NCI-H345 (cell line): ENCODE measurements at places on chromosomes 12 and 14.

DNA sequence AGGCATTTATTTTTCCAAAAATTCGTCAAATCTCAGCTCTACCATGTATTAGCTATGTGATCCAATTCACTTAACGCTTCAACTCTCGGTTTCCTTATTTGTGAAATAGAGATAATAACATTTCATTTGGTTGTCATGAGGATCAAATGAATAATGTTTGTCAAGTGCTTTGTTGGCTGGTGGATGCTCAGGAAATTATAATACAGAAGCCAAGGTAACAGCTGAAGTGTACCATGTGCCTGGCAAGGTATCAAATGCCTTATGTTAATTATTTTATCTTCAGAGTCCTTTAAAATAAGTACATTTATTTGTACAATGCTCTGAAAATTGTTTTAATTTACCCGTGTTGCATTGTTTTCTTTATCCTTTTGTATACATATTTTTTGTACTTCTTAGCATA is 6.1 kb upstream of the PRKCH start:
- peak; percentile 37 for DNase-seq

DNA sequence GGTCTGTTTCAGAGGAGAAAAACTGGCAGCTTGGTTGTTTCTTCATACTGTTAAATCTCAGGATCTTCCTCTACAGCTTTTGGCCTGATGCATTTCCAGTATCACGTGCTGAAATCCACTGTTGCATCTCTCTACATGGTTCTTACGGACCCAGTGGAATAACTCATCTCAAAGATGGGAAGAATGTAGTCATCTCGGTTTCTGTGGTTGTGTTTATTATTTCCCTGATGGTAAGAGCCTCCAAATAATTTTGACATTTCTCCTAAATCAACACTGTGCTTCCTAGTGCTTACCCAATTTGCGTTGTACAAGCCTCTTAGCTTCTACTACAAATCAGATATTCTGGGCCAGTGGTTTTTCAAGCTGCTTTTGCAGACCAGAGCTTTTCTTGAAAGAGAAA is 812.8 kb downstream of the C12orf50 start:
- DNase-seq: no peak

- DNase-seq: no peak
Measured at GRCh38 chr12:111741235-111741812, 25.4 kb upstream of the ALDH2 start.

GRCh38 chr12:8636581-8636980 is 23.9 kb upstream of the AICDA start:
- DNase-seq: no peak

GRCh38 chr12:100207311-100207710 is 6.7 kb downstream of the ACTR6 start:
- DNase-seq: no peak

- no peak for DNase-seq
Measured at GRCh38 chr14:20632448-20632830, 9.1 kb downstream of the OR6S1 start.

DNA sequence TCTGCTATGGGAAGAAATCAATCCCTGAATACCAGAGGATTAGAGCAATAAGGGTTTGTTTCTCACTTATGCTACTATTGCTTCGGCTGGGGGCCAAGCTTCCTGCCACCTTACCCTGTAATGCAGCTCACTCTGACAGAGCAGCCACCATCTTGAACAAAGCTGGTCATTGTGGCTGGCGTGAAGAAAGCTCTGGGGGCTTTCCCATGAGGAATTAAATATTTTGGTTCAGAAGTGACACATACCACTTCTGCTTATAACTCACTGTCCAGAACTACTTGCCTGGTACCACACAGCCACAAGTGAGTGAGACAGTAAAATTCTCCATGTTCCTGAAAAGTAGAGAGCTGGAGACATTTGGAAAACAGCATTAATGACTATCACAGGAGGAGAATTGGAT is 82.6 kb downstream of the GALNT8 start:
- DNase-seq: no peak

- DNase-seq: no peak
Measured at GRCh38 chr12:3177778-3178425, 100.7 kb downstream of the TSPAN9 start.

DNA sequence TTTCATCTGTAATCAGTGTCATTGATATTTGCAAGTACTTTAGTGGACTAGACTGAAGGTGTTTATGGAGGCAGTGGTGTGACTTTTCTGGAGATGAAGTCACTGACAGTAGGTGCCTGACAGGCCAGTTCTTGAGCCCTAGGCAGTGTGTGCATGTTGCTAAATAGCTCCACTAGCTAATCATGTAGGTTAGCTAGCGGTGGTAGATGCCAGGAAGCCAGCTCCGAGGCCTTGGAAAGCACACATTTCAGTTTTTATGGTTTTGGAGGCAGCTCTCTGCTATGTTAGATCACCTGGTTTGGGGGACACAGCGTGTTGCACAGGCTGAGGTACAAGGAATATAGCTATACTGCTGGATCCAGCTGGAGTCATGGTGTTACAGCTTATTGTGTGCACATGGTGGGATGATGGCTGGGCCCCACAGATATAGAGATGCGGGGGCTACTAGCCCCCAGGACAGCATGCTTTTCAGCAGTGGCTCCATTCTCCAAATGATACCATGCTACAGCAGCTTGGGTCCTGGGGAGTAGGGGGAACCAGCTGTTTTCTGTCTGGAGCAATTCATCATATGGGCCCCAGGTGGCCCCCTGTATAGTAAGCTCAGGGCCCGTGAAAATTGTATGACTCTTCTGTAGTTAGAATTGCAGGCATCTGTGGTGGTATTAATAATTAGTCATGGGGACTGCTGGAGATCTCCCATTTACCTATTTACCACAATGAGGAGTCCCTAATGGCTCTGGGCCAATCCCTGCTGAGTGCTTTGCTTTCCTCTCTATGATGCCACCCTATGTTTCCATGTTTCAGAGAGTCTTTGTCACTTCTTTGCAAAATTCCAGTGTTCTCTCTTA is 367.2 kb upstream of the LMO3 start:
- no peak for DNase-seq

- no peak for DNase-seq
Measured at GRCh38 chr14:88882236-88882635, 57.8 kb downstream of the TTC8 start.

DNA sequence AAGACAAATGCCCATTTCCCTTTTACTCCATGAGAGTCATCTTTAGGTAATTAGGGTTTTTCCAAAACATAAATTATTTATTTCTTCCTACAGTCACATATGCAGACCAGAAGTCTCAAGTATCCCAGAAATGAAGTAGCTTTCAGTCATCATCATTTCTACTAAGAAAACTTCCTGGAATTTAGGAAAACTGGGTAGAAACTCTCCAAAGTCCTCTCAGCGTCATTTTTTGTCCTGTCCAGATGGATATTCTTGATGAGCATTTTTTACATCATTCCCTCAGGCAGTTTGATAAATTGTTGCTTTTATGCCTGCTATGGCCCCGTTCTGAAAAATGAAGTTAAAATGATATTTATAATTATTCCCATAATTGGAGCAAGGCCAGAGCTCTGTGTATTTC is 93.9 kb upstream of the DCN start:
- no peak for DNase-seq

DNA sequence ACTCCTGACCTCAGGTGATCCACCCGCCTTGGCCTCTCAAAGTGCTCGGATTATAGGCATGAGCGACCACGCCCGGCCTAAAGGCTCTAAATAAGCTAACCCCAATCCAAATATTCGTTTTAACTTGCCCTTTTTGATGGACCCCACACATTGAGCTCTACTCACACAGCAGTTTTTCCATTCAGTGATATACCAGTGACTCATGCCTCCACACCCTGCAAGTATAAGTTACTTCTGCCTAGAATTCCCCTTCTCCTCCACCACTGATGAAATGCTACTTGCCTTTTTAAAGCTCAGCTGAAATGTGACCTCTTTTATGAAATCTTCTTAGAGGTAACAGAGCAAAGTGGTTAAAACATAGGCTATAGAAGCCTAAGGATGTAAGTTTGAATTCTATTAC is 68.8 kb downstream of the EXOC5 start:
- DNase-seq: no peak

GRCh38 chr14:64422756-64423155 is 34.6 kb downstream of the MTHFD1 start:
- DNase-seq: no peak

GRCh38 chr12:24851341-24851740 is 97.6 kb downstream of the BCAT1 start:
- DNase-seq: no peak

- no peak for DNase-seq
Measured at GRCh38 chr14:85921241-85921640, 391.3 kb downstream of the FLRT2 start.

GRCh38 chr14:58243790-58244555 is 670 bp upstream of the PSMA3 start:
- peak; percentile 12 for DNase-seq

GRCh38 chr12:93181409-93181965 is 196.2 kb upstream of the NUDT4 start:
- no peak for DNase-seq

DNA sequence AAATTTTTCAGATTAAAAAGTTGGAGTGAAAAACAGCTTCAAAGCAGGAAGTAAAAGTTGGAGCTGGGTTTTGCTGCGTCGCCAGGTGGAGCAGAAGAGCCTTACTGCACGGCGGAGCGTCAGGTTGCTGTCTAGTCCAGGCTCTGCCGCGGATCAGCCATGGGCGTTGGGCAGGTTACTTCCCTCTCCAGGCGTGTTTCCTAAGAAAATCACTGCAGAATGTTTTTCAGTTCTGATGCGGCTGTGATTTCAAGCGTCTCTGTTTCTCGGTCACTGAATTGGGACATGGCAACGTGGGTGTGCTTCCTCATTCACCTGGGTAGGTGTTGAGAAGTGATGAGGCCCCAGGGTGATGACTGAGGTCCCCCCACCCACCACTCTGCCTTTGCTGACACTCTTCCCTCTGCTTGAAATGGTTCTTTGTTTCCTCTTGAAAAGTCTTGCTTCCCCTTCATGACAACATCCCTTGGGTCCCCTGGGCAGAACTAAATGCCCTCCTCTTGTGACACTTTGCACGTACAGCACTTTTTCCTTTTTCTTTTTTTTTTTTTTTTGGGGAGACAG is 7.6 kb downstream of the EVL start:
- no peak for DNase-seq

DNA sequence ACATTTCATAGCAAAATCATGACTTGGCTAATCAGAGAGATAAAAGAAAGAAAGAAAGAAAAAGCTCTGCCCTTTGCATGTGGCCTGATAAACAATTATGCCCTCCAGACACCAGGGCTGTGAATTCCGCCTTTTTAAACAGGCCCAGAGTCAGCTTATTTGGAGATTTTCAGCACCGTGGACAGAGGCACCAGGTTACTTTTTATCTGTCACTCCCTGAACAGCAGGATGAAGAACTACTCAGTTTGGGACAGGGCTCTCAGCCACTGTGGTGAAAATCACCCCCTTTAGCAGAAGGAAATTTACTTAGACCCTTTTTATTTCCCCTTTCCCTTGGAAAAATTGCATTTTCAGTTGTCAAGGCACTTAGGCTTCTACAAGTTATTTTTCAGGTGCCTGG is 359.9 kb downstream of the NRXN3 start:
- DNase-seq: no peak

- no peak for DNase-seq
Measured at GRCh38 chr14:54758041-54758440, 144.6 kb downstream of the GCH1 start.

DNA sequence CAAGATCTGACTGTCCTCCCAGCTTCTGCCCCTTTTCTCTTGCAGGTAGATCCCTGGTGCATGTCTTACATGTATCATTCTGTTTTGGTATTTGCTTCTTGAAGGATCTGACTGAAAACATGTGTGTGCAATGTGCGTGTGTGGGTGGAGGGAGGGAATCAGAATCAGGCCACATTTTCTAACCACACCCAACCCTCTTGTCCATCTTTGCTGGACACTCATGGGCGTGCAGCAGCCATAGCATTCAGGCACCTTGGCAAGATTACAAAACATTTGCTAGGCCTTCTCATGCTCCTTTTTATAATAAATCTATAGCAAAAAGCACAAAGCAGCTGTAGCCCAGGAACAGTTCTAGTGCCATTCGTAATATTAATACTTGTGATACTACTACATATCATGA is 233.6 kb upstream of the E2F7 start:
- no peak for DNase-seq

DNA sequence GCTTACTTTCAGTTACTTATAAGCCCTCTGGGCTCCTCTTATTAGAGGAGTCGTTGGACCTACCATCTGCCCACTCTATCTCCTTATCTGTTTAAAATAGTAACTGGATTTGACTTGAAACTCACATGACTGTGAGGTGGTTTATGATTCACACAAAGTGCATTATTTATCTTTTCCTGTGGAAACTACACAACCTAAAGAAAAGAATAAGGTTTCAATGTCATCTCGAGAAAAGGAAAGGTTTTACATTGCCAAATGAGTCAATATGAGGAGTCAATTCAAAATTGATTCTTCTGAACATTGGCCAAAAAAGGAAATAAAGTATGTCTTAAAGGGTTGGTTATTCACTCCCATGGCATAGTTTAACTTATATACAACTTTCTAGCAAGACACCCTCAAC is 225.0 kb upstream of the G2E3 start:
- DNase-seq: no peak

DNA sequence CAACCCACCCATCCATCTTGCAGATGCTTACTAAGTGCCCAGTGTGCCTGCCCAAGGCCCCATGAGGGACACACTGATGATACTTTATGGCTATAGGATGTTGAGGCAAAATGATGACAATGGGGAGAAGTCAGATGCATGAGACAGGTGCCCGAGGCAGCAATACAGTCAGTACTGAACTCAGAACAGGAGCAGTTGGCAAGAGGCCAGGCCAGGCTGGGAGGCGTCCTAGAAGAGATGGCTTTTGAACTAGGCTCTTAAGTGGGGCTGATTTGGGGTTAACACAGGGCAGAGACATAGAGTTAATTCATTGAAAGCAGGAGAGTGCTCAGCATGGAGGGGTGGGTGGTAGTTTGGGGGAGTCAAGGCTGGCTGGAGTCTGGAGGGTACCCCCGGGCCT is 15.6 kb downstream of the PLBD2 start:
- DNase-seq: peak; percentile 43

DNA sequence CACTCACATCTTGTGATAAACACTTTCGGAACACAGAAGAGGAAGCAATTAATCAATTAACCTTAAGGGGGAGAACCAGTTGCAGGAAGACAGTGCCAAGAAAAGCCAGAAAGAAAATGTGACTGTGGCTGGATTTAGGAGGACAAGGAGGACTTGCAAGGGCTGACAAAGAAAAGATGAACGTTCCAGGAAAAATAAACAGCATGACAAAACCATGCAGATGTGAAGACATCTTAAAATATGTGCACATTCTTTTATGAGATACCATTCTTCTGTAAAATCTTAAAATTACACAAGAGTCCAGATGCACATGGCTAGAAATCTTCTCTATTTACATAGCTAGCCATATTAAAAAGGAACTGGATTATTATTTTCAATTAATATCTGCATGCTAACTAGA is 33.4 kb downstream of the KITLG start:
- no peak for DNase-seq

DNA sequence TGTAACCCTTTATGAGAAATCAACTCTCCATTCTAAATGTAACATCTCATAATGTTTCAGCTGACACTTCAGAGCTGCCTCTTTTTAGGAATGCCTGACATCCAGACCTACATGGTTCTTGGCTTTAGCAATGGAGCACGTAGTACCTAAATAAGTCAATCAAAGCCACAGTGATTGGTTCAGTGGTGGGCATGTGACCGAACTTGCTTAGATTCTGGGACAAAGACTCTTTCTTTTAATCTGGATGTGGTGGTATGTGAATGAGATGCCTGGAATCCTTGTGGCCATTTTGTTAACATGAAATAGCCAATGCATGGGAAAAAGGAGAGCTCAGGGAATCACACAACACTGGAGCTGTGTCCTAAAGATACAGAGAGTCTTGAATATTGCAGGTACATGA is 11.8 kb downstream of the GPR65 start:
- no peak for DNase-seq

- DNase-seq: no peak
Measured at GRCh38 chr14:95379634-95380033, 59.9 kb upstream of the CLMN start.
